ENCODE measurements at places on chromosomes 5 and 9.

GRCh38 chr5:78275998-78276543 is 18.4 kb downstream of the AP3B1 start:
- DNase-seq: no peak

GRCh38 chr9:32741706-32742105 is 41.6 kb upstream of the TMEM215 start:
- no peak for DNase-seq

DNA sequence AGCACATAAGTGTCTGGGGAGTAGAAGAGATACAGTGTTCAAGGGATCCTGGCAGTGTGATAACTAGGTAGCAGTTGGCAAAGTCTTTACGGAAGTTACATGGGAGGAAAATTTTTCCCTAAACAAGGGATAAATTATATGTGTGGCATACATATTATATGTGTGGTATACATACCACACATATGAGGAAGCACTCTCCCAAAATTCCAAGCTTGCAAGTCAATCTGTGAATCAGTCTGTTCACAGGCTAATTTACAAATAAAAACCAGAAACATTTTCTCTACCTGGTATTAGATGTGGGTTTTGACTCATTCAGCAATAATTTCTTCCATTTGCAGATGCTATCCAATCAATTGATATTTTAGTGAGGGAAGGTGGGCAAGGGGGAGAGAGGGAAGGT is 110.0 kb downstream of the ISOC1 start:
- no peak for DNase-seq

GRCh38 chr5:140169410-140169809 is 5.6 kb upstream of the CYSTM1 start:
- DNase-seq: no peak

GRCh38 chr9:92917176-92917800 is 30.0 kb upstream of the FGD3 start:
- no peak for DNase-seq

GRCh38 chr5:157026789-157027424 is 32.0 kb downstream of the HAVCR1 start:
- DNase-seq: peak; percentile 16

- no peak for DNase-seq
Observed at GRCh38 chr5:133267601-133268000, 215.8 kb downstream of the HSPA4 start.

DNA sequence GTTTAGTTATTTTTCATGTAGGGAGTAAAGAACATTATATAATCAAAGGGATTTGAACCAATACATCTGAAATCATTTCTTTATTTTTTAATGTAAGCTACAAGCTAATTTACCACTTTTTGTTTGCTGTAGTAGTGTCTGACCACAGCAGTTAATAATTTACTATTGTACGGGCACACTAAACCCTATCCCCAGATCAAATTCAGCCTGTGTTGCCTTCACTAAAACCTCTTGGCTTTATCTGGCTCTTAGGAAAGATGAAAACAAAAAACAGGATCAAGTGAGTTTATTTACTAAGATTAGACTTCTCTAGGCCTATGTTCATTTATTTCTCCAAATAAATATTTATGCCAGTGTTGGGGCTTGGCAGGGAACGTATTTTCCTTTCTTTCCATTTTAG is 384.1 kb downstream of the EBF1 start:
- no peak for DNase-seq

- DNase-seq: no peak
Observed at GRCh38 chr9:72596451-72597180, 75.2 kb downstream of the TMC1 start.

DNA sequence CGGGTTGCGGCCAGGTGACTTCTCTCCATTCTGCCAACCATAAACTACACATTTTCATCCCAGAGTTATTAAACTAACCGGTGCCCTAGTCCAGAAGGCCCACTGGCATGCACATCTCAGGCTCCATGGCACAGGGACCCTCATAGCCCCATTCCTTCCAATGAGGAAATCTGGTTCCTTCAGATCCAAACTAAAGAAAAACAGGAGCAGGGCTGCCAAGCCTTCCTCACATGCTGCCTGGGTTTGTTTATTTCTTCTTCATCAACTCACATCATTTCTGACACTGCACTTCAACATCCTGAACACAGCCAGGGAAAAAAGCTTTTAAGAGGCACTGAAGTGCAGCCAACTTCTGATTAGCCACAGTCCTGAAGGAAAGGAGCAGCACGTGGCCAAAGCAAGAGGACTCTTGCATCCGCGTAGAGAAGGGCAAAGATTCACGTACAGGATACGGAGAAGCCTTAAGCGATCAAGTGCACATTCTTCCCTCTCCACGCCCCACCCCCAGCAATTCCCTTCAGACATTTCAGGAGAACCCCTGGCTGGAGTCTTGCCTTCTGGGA is 22.5 kb downstream of the LHFPL2 start:
- DNase-seq: no peak

DNA sequence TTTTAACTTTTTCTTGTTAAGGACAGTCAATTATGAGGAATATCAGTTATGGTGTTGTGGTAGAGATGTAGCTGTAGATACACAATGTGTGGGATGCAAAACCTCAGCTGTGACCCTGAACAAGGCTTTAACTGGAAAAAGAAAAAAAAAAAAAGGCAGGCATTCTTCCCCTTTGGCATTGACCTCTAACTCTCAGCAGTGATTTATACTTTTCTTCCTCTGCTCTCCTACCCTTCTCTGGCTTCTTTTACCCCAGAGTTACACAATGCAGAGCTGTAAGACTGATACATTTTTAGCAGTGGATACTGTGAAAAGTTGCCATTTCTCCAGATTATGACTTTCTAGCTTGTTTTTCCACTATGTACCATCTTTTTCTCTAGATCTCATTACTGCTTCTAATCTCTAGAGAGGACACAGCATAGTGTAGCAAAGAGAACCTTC is 2.0 kb downstream of the CTNNAL1 start:
- no peak for DNase-seq

- no peak for DNase-seq
Observed at GRCh38 chr5:172506251-172506650, 51.9 kb upstream of the SH3PXD2B start.

- DNase-seq: no peak
Observed at GRCh38 chr5:43482490-43483297, 971 bp downstream of the TMEM267 start.

- no peak for DNase-seq
Observed at GRCh38 chr5:157241483-157241882, 24.4 kb upstream of the CYFIP2 start.

Data from NCI-H187 (cell line).